Activated gamma-delta T cell treated with Interleukin-2 at 50 U/mL for 16 hours (primary cell): ENCODE measurements at places on chromosomes 11 and 22.
A peak's percentile ranks its signal among the peaks of the same experiment; 100 is the strongest.

GRCh38 chr11:1878137-1879031, 13.3 kb downstream of the PRR33 start:
- peak; percentile 2 for DNase-seq

DNA sequence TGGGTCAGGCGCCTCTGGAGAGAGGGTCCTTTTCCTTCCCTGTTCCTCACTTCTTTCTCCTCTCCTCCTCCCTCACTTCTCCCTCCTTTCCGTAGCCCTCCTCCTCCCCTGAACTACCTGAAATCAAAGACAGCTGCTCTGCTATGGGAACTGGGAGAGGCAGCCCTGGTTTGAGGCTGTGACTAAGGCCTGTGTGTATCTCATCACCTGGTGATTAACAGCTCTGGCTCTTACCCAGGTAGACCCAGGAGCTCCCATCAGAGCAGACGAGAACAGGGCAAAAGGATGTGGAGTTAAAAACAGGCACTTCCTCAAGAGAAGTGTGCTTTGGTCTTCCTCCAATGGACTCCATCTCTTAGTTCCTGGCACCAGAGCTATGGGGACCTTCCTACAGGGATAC, 5.8 kb downstream of the ISX start:
- DNase-seq, result no peak

- no peak for DNase-seq
Observed at GRCh38 chr11:111849631-111850030, 21.8 kb downstream of the ALG9 start.

GRCh38 chr22:37657590-37658132, 862 bp upstream of the PDXP start:
- no peak for DNase-seq

DNA sequence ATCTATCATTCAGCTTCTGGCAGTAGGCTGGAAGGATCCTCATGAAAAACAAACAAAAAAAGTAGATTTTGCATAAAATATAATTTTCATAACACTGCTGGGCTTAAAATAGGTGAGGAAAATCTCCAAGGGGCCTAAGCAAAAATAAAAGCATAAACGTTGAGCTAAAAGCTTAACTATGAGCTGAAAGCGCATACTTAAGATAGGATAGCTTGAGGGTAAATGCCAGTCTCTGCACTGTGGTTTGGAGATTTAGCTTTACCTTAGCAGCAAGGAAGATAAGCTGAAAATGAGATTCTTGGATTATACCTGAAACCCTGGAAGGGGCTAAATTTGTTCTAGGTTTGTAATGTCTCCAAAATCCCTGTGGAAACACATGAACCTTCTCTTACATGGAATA, 183.7 kb downstream of the GUCY1A2 start:
- no peak for DNase-seq

- no peak for DNase-seq
Observed at GRCh38 chr11:35683728-35684339, 21.3 kb downstream of the TRIM44 start.

- DNase-seq, result no peak
Observed at GRCh38 chr11:13763341-13763740, 94.9 kb downstream of the FAR1 start.

- DNase-seq, result peak; percentile 7
Observed at GRCh38 chr22:33922349-33922681, 2.0 kb upstream of the LARGE1 start.

DNA sequence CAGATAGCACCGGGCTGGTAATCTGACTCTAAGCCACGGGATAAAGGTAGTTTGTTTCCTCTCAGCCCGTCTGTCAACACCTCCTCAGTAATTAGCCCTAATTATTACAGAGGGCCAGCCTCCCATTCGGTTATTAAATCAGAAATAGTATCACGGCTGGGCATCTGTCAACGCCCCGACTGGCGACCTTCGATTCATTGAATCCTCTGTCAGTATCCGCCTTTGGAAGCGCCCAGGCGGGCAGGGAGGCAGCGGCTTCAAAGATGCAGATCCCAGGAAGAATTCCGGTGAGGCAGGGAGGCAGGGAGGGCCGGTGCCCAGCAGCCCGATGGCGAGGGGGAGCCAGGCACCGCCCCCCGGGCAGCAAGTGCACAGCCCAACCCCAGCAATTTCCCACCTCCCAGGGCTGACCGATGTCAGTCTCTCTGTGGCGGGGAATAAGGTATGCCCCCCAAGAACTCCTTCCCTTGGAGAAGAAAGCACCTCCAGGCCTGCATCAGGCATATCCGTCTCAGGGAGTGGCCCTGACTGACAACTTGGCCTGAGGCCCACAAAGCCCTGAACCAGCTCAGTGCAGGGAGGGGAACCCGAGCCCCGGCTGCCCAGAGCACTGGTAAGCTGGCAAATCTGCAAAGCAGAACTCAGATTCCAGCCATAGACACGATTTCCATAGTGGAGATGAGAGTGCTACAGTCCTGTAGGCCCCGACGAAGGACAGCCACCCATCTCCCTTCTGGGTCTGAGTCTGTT, 11.4 kb downstream of the GNB1L start:
- no peak for DNase-seq

- DNase-seq, result no peak
Observed at GRCh38 chr11:79697905-79698304, 257.1 kb upstream of the TENM4 start.

DNA sequence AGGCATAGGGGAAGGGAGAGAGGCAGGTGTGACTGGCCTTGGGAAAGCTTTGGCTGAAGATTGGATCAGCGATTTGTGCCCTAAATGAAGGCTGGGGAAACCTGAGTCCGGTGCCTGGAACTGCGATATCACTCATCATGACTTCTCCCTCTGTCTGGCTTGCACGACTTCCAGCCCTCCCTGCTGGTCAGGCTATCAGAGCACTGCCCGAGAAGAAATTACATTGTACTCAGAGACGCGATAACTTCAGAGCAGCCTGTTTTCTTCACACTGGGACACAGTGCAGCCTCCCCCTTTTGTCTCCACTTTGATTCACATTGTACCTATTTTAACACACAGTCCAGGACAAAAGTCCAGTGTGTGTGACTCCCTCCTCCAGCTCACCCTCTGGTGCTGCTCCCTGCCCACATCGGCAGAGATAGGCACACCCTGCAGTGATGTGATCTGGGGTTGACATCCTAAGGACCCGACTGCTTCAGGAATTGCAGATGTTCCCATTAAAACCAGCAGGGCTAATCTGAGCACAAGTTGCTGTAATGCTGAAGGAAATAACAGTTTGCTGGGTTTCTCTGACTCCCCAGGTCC, 62.1 kb upstream of the CADM1 start:
- no peak for DNase-seq

GRCh38 chr22:47591016-47591415, 828.6 kb downstream of the TBC1D22A start:
- DNase-seq, result no peak

GRCh38 chr11:116329354-116330090, 443.3 kb downstream of the BUD13 start:
- no peak for DNase-seq

DNA sequence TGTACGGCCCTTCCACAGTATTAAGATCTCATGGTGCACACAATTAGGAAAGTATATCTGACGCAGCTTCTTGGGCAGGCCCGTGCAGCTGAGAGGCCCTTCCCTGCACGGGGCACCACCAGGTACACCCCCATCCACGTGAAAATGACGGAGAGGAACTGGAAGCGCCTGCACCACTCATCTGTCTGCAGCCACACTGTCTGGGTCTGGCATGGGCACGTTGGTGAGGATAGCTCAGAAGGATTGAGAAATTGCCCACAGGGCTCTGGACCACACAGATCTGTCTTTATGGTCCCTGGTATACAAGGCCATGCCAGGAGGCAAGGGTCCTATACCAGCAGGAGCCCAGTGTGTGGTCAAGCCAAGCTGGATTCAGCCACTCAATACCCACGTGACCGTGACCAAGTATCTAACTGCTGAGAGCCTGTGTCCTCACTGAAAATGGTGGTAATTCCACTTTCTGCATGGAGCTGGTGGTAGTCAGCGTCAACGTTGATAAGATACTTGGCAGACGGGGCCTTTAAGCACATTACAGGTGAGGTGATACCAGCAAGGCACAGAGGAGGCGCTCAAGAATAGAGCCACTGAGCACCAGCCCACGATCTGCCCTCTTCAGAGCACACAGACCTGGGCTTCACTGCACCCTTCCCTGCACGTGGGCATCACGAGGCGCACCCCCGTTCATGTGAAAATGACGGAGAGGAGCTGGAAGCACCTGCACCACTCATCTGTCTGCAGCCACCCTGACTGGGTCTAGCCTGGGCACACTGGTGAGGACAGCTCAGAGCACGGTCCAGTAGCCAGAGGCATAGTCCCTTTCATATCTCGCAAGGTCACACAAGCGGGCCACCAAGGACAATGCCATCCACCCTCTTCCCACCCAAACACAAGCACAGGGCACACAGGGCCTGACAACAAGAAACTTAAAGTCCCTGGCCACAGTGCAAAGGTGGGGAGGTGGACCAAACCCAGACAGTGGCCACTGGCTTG, 28.4 kb downstream of the SHANK2 start:
- DNase-seq, result no peak

DNA sequence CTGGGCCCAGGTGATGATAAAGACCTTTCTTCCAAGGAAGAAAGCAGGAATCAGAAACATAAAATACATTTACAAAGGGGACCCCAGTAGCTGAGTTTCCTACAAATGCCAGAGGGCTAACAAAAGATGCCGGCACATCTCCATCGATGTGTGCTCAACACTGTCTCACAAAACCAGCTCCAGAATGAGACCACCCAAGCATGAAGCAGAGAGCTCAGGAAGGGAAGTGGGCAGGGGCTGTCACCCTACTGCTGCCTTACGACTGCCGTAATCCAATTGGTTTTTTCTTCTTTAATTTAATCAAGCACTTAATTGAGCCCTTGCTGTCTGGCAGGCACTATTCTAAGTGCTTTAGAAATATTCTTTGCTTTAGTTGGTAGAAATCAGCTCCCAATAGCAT, 26.1 kb downstream of the SMCO4 start:
- DNase-seq, result no peak

- no peak for DNase-seq
Observed at GRCh38 chr11:65934014-65934413, 11.3 kb upstream of the TSGA10IP start.

- DNase-seq, result no peak
Observed at GRCh38 chr22:31378123-31378522, 21.3 kb upstream of the DRG1 start.

- DNase-seq, result peak; percentile 51
Observed at GRCh38 chr22:37228106-37229011, 15.7 kb downstream of the RAC2 start.

- DNase-seq, result no peak
Observed at GRCh38 chr11:68031144-68031464, 623 bp downstream of the NDUFS8 start.

DNA sequence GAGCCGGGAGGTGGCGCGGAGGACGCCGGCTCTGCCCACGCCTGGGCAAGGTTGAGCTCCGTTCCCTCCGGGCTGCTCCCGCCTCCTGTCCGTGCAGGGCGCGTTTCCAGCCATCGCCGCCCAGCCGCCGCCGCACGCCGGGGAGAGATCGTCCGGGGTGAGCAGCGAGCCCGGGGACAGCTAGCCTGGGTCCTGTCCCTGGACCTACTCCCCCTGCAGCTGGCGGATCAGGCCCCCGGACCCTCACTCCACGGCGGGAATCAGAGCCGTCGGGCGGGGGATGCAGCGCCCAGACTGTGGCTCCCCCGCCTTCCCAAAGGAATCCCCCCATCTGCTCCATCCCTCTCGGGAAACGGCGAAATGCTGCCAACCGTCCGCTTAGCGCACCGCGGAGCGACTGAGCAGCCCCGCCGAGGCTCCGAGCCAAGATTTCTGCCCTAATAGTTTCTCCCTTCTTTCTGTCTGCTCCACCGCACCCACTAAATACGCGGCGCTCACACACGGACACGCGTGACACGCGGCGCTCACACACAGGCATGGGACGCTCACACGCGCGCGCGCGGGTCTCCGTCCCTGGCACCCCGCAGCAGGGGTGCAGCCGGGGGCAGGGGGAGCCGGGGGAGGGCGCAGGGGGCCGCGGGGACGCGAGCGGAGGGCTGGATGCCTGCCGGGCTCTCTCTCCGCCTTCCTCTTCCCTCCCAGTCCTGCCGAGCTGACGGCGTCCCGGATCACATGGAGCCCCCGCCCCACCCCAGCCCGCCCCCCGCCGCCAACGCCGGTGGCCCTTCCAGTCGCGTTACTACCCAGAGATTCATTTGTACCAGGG, at the start of gene KCNJ5:
TSS of gene KCNJ5 (plus strand) at position 814 of the 826 bp plus-strand sequence. CDS start 19,918 bp downstream, outside the sequence.
- no peak for DNase-seq

DNA sequence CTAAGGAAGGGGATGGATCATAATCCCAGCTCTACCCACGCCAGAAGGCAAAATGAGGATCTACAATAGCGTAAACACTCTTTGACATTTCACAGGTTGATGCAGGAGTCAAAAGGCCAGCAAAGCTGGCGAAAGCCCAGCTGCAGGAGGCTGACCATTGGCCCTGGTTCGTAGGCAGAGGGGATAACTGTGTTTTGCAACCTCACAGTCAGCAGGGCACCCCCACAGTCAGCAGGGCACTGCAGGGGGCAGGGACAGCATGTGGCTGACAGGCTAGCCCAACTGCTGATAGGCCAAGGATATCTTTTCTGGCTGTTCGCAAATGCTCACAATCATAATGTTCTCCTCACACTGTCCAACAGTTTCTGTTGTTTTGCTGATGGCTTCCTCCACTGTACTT, 372.7 kb downstream of the BUD13 start:
- no peak for DNase-seq

DNA sequence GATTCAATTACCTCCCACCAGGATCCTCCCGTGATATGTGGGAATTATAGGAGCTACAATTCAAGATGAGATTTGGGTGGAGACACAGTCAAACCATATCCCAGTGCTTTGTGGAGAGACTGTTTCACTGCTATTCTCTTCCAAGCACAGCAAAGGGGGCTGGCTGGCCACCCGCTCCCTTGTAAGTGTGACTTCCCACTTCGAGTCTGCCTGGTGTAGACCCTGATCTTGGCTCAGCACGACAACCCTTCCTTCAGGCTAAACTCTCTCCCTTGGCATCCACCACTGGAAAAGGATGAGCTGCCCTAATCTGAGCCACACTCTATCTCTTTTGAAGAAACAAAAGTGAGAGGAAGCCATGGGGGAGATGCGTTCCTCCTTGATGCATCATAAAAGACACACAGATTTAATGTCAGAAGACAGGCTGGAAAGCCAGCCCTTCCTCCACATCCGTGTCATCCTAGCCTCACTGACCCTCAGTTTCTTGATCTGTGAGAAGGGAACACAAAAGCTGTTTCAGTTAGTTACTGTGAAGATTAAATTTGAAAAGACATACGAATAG, 64.7 kb upstream of the CDON start:
- DNase-seq, result no peak
